A172 (cell line): ENCODE measurements at places on chromosomes 4 and X. TPM values are rescaled to one million over a fixed set of nuclear protein-coding genes. Genes with fewer than 3 reads are reported as not detected.
A peak's percentile ranks its signal among the peaks of the same experiment; 100 is the strongest.

DNA sequence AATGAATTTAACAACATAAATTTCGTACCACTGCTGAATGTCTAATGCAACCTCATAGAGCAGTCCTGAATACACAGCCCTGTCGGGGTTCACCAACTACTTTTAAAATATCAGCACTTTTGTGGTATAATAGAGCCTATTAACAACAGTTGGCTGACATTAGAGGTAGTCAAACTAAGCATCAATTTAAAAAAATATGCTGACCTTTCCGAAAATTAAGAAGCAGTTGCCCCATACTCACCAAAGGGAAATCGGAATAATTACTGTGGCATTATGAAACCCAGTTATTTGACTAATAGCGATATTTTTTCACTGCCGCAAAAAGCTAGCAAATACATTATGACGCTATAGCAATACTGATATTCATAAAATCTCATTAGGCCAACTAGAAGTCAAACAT, 273.5 kb upstream of the PPARGC1A start:
- no peak for DNase-seq

Gene PCDH7
- total RNA-seq = 26.1 and 38.6 TPM in 2 replicates

DNA sequence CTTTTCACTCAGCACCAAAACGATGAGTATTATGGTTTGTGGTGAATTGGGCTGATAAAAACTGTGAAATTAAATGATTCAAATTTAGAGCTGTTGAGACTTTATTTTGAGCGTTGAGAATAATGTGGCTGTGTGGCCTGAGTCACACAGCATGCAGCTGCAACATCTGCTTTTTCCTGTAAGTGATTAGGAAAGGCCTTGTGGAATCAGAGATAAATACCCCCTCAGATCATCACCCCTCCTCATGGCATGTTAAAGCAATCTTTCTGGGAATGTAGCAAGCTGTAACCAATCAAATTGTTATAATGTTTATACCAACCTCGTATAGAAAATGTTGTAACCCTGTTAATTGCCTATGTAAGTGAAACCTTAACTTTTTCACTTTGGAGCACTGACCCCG, 90.0 kb upstream of the GRPR start:
- DNase-seq = no peak

DNA sequence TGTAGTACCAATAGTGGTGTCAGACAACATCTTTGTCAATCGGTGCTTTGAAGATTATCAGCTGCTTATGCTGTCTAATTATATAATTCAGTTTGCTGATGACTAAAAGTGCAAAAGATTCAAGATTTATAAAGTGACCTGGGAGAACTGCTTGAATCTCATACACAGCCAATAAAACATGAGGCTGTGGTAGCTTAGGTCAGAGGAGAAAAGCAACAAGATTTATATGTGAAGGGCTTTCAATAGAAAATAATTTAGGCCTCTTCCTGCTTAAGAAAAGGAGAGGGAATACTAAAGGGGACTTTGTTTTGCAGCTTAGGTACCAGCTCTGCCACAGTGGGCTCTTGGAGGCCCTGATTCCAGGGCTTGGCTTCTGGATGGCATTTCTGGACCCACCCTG, 111.0 kb upstream of the MAD2L1 start:
- DNase-seq = no peak

DNA sequence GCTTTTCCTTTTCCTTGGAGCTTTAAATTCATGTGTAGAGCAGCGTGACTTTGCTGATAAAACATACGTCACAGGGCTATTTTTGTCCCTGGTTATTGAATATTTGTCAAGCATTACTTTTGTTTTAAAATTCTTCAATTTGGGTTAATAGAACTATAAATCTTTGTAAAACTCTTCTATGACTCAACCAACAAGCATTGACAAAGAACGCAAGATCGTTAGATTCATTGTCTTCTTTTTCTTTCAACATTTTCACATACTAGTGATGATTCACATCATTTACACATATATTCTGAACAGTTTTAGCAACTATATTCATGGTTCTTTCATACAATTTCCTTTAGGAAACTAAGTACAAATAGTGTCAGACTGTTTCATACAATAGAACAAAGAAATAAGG, 72.0 kb upstream of the GPM6A start:
- DNase-seq = peak; percentile 68

GRCh38 chr4:7319024-7319423, 115.7 kb downstream of the PSAPL1 start:
- no peak for DNase-seq
